HEK293T (cell line): ENCODE measurements at places on chromosomes 5 and 9.

GRCh38 chr9:37542895-37543294 lies 33.3 kb downstream of the FBXO10 start:
- no peak for DNase-seq

GRCh38 chr5:6302075-6302474 lies 76.3 kb downstream of the MED10 start:
- DNase-seq, result no peak

DNA sequence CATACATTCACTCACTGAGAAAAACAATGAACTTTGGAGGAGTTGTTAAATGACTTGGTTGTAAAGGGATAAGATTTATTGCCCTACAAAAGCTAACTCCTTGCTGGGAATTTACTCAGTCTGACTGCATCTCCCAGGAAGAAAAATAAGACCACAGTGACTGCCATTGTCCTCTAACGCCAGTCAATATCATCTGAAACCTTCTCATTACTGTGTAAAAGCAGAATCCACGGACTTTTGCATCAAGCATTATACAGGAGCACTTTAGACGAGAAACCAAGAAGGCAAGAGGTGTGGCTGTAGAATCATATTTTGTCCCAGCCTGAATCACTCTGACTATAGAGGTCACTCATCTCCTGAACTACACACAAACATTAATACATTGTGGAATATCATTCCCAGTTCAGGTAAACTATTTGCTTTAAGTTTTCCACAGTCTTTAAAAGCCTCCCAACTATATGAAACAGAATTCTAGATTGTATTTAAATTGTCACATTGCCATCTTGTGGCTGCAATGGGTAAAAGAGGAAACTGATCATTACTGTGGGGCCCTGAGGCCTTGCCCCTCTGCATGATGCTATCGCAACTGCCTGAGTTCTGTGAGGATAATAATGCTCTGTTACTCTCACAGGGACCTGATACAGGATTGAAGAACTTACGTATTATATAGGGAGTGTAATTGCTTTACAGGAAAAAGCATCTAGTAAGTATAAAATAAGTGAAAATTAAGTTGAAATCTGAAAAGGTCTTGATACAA lies 142.9 kb downstream of the SLCO4C1 start:
- DNase-seq, result peak; percentile 51

- DNase-seq, result no peak
Measured at GRCh38 chr5:39498278-39498952, 73.6 kb upstream of the DAB2 start.

- DNase-seq, result no peak
Measured at GRCh38 chr5:1285141-1285540, 9.7 kb downstream of the TERT start.

DNA sequence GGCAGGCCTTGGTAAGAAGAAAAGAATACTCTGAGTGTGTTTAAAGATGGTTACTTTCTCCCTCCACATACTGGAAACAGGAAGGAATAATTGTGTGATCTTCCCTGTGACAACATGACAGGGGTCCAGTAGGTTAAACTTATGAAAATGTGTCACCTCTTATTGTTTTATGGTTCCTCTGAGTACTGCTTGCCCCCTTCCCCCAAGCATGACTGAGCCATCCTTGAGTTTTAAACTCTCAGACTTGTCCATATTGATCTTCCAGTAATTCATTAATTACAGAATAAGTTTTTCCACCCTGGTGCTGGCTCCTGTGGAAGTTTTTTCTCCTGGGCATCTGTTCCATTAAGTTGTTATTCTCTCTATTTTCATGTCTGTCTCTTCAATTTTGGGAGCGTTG lies 95.8 kb downstream of the CNTLN start:
- no peak for DNase-seq

DNA sequence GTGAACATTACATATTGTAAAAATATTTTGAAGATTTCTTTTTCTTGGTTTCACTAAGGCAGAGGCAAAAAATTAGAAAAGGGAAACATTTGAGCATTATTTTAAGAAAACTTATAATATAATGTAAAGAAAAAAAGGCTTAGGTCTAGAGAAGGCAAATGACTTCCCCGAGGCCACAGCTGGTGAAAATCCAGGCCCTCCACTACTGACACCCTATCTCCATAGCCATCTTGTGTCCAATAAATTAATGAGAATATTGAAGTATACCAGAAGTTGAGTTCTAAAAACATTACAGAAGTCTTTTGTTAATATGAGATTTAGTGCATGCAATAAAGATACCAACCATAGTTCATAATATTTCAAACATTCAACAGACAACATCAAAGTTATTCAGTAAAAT lies 459.9 kb upstream of the RORB start:
- no peak for DNase-seq

DNA sequence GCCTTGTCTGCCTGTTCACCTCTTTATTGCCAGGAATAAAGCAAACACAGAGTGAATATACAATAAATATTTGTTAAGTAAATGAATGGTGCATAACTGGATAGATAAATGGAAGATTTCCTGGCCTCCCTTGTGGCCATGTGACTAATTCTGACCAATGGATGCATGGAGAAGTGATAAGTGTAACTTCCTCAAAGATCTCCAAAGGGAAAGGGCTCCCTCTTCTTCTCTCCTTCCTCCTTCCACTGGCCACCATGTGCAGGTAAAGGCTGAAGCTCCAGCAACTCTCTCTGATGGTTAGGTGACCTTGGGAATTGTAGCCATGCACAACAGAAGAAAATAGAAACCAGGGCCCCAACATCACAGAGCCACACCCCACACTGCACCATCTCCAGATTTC lies 174.4 kb downstream of the EBF1 start:
- no peak for DNase-seq

DNA sequence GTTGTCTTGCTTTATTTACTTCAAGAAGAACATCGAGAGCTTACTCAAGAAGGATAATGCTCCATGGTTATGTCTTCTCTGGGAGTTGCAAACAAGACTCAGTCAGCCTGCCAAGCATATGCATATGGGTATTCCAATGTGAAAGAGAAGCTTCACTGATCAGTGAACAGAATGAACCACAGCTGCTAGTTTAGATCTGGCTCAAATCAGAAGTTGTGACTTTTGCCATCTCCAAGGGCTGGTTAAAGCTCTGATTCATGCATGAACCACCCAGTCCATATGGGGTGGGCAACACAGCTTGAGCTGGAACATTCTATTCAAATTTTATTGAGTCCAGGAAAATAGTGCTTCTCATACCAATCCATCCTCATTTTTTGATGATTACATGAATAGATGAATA lies 50.0 kb downstream of the ATPSCKMT start:
- DNase-seq, result no peak

GRCh38 chr5:149824120-149824519 lies 94.0 kb downstream of the PPARGC1B start:
- DNase-seq, result no peak

DNA sequence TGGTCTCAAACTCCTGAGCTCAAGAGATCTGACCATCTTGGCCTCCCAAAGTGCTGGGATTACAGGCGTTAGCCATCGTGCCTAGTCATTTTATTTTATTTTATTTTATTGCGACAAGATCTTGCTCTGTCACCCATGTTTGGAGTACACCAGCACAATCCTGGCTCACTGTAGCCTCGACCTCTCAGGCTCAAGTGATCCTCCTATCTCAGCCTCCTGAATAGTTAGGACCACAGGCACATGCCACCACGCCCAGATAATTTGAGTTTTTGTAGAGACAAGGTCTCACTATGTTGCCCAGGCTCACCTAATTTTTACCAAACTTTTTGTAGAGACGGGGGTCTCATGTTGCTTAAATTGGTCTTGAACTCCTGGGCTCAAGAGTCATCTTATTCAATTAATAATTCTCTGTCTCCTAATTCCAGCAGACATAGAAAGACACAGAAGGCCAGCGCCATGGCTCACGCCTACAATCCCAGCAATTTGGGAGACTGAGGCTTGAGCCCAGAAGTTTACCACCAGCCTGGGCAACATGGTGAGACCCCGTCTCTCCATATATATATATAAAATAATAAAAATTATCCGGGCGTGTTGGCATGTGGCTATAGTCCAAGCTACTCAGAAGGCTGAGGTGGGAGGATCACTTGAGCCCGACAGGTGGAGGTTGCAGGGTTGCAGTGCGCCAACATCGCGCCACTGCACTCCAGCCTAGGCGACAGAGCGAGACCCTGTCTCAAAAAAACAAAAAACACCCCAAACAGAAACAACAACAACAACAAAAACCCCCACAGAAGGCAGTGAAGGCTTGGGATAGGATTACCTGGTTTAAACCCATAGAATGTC lies 1.0 kb upstream of the UBAP1 start:
- DNase-seq, result no peak

GRCh38 chr5:75320371-75320770 lies 16.6 kb upstream of the HMGCR start:
- DNase-seq, result no peak

GRCh38 chr9:93028448-93029006 lies 30.0 kb upstream of the SUSD3 start:
- no peak for DNase-seq

GRCh38 chr5:172167895-172168294 lies 20.1 kb downstream of the STK10 start:
- no peak for DNase-seq

DNA sequence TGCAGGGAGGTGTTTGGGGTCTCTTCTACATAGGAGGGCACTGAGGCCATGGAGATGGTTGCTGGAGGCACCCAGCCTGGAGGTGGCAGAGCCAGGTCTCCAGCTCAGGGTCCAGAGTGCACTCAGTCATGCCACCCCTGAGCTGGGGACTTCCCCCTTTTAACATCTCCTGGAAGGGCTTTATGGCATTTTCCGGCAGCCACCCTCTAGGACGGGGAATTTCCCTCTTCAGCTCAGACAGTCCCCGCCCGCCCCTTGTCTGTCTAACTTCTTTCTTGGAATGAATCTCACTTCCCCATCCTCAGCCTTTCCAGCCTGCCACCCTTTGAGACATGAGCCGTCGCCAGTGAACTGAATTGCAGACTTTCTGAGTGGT lies 49.9 kb downstream of the COL15A1 start:
- DNase-seq, result no peak

DNA sequence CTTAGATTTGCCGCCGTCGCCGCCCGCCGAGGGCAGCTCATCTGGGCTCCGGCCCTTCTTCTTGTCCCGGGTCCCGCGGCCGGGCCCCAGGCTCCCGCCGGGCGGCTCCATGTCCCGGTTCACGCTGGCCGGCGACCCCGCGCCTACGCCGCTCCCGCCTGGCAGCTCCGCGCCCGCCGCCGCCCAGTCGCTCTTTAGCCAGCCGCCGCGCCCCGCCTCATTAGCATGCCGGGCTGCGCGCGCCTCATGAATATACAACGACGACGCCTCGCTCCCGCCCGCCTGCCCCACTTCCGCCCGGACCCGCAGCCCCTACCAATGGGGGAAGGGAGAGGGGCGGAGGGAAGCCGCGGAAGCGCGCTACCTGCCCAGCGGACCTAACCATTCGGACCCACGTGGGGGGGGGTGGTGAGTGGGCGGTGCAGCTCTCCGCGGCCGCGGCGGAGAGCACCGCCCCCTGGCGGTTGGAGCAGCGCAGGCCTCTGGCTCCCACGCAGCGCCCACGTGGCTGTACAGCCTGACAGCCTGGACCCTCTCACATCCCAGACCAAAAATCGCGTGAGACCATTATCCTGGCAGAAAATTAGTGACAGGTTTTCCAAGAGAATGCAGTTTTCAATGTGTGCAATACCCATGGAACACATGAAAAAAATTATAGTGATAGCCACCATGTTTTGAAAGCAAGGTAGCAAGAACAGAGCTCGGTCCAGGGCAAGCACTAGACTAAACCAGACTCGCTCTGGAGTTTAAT lies at the start of gene DIAPH1:
Gene DIAPH1 (minus strand): TSS at position 197 of the 751 bp plus-strand sequence. CDS start 86 bp downstream, at position 111.
- peak; percentile 94 for DNase-seq

DNA sequence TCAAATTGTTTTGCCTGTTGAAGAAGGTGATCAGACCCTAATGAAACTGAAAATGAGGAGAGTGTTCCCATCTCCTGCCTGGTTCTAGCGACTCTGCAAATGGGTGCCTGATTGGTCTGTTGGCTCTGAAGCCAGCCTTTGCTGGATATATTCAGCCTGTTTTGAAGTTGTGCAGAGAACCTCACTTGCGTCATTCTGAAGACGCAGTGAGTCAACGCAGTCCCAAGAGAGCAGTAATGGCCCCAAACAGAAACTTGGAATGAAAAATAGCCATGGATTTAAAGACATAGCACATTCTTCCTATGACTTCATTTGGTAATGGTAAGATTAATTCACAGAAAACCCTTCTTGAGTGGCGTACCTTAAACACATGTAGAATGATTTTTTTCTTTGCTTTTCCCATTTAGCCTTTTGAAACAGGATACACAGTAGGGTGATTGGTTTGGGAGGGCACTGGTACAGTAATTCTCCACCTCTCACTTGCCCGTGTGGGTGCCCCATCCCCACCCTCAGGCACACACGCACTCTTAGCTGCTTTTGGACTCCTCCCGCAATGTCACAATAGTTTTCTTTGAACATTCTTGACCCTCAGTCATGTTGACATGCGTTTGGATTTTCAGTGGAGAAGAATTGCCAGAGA lies 54.1 kb upstream of the ABL1 start:
- DNase-seq, result peak; percentile 71

DNA sequence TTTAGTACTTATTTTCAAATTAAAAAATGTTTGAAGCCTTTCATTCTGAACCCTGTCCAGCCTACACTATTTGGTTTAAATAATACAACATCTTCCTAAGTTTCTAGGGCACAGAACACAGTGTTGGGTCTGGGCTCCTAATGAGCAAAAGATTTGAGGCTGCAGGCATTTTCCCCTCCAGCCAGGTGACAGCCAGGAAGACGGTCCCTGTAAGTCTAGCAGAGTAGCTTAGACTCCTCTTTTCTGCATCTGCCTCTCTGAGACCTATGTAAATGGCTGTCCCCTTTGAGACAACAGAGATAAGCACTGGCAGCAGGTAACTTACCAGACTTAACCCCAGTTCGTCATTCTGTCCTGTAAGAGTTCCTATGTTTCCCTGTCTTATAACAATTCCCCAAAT lies 141.8 kb downstream of the CDC42SE2 start:
- DNase-seq, result no peak

- DNase-seq, result no peak
Measured at GRCh38 chr9:86217076-86217755, 42.2 kb downstream of the C9orf153 start.

- no peak for DNase-seq
Measured at GRCh38 chr5:133332439-133333024, 279.8 kb downstream of the FSTL4 start.

DNA sequence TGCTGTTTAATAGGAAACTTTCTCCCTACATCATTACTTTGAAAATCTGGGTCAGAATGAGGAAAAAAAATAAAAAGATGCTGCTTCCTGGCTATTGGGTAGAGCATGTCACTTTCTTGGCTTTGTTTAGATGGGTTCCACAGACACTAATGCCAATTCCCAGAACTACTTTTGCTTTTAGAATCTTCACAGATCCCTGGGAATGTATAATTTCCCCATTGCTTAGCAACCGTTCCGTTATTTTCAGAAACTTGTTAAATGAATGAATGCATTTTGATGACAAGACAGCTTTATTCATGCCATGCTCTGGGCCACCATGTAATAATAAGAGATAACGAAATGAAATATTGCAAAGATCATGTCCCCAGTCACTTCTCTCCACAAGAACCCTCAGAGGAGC lies 126.5 kb upstream of the TRPC7 start:
- no peak for DNase-seq

DNA sequence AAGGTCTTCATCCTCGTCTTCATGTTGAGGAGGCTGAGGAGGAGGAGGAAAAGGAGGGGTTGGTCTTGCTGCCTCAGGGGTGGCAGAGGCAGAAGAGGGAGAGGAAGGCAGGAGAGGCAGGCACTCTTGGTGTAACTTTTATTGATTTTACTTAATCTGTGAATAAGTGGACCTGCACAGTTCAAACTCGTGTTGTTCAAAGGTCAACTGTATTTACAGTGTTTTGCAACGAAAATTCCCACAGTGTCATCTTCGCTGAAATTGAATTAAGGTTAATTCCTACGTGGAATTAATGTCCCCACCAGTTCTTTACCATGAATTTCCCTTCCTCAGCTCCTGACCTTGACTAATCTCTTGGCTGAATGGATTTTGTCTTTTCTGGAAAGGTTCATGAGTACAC lies 21.2 kb upstream of the ENHO start:
- DNase-seq, result no peak
